ENCODE measurements at places on chromosomes 6 and 20.

- DNase-seq, result no peak
Observed at GRCh38 chr6:79780881-79781280, 149.8 kb downstream of the SH3BGRL2 start.

DNA sequence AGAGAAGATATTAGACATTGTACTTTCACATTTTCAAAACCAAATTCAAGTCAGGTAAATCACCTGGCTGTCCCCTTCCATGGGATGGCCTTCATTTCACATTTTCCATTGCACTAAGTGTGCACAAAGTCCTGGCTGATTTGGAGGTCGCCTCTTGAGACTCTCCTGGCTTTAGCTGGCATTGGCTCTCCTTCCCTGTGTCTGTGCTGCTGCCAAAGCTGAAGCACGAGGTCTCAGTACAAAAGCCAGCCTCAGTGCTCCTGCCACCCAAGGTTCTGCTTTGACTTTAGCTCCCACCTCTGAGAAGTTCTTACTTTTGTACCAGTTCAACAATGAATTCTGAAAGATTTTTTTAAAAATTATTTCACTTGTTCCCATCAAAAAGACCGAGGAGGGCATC, 289.2 kb upstream of the CNR1 start:
- DNase-seq, result no peak

GRCh38 chr6:52009466-52010140, 77.8 kb downstream of the PKHD1 start:
- no peak for DNase-seq

DNA sequence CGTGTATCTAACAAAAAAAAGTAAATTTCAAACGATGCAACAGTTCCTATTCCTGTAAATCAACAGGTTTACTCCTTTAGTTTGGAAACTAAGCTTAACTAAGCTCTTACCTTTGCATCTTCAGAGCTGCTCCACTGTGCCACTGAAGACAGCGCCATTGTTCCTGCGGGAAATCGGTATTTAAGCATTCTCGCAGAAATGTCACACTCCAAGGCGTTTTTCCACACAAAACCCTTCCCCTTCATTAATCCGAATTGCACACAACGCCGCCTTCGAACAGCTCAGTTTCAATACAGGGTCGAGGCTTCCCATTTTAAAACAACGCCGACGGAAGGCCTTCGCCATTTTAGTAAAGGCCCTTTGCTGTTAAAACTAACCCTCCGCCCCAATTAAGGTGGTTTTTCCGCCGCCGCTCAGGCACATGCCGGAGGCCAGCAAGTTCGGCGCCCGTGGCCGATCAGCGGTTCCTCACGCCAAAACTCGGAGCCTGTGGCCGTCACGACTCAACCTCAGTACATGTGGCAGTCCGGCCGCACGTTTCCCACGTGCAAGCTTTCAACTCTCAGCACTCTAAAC, 35.4 kb upstream of the SYNCRIP start:
- DNase-seq, result no peak

DNA sequence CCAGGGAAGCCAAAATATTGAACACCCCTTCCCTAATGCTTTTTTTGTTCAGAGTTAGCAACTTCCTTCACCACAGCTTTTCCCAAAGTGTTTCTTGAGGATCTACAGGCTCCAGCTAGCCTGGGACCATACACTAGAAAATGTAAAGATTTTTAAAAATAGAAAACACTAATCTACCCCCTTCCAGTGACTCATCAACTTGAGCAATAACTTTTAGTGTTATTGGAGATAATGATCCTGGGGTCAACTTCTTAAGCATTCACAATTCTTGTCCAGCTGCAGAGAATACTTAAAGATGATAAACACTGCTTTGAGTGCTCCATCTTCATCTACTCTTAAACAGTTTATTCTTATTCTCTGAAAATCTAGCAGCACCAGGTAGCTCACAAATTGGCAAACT, 131.6 kb downstream of the COL9A1 start:
- DNase-seq, result no peak

DNA sequence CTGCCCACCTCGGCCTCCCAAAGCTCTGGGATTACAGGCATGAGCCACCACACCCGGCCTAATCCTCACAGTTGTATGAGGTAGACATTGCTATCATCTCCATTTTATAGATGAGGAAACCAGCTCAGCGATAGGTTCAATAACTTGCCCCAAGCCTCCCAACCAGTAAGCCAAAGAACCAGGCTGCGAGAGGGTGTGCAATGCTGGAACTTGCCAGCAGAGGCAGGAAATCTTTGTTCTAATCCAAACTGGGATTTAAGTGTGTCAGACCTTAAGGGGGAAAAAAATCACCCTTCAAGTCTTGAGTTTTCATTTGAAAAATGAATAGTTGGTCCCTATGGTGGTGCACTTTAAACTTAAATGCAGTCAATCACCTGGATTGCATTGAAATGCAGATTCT, 20.1 kb upstream of the RNGTT start:
- DNase-seq, result no peak

- DNase-seq, result no peak
Observed at GRCh38 chr6:6315660-6316059, 4.8 kb downstream of the F13A1 start.

DNA sequence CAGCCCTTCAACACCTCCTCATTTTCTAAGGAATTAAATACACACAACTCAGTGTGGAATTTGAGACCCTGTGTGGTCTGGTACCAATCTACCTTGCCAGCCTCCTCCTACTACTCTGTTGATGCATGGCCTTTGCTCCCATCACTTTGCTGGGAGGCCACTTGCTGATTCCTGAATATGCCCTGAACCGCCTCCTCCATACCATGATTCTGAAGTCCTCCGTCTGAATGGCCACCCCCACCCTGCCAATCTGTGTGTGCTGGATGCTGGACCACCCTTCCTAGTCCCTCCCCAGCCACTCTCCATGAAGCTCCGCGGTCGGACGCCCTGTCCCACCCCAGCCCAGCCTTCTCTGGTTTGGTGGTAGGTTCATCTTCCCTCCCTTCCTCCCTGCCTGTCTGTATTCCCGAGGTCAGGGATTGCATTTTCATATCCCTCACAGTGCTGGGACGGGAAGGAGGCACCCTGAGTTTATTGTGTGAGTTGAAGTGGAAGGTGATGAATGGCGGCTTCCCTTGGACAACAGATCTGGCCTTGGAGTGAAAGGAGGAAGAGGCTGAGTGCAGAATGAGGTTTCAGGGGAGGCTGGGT, 138.3 kb downstream of the CDC5L start:
- no peak for DNase-seq

- no peak for DNase-seq
Observed at GRCh38 chr6:21891080-21891479, 297.5 kb downstream of the SOX4 start.

DNA sequence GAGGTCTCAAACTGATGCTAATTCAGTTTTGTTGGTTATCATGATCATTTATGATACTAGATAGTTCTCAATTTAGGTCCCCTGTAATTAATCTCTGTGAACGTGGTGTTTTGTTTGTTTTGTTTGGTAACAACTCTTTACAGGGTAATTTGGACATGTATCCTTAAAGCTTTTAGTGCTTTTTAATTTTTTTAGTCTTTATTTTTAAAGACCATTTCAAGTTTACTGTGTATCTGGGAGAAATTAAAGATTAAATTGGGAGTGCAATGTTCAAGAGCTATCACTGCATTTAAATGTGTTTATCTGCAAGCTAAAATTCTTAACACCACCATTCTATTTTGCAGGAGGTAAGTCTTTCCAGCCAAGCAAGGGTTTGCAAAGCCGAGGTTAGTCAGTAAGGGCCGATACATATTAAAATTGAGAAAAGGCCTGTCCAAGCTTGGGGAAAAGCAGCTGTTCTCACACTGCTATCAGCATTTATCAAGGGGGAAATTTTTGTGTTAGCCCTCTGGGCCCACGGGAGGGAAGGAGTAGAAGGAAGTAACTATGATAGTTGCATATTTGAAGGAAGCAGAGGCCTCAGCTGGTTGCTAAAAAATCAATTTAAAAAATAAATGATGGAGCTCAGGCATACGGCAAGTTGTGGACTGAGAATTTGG, 59.3 kb upstream of the ZNF217 start:
- DNase-seq, result no peak

GRCh38 chr6:17446713-17447112, 53.3 kb downstream of the CAP2 start:
- DNase-seq, result no peak

DNA sequence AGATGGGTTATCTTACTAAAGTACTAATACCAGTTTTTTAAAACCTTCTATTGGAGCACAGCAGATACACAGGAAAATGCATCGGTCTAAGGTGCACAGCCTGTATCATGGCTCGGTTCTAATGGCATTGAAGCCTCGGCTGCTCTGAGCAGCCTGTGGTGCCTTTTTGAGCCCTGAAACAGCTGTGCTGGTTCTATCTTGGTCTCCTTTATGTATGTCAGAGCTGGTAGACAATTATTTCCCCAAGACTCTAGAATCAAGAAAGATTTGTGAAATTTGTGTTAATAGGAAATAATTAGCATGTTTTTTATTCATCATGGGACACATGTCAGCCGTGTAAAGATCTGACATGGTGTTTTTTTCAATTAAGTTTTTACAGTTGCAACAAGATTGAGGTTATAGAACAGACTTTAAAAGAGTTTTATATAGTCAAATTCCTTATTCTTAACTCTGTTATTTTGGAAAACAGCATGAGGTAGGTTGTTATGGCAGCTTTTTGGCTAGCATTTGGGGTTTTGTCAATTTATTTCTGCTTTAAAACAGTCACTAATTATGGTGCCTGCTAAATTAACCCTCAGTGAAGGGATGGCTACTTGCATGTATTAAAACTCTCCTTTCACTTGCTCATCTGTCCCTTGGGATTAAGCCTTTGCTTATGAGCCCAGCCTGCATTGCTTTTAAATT, 40.3 kb upstream of the C20orf144 start:
- DNase-seq, result no peak

- no peak for DNase-seq
Observed at GRCh38 chr6:53796451-53796780, 1.6 kb downstream of the LRRC1 start.

DNA sequence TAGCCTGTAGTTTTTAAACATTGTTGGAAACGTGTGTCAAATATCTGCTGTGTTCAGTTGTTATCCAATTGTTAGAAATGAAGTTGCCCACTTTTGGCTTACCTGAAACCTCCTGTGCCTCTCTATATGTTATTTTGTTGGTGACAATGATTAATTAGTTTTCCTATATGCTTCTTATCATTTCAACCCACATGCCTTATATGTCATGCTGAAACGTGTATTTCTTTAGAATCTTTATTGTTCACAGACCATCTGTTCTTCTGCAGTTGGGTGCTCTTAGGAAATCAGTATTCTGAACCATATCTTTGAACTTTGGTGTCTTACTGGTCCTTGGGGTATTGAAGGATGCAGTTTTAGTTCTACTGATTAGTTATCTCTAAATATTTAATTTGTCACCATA, 91.2 kb upstream of the SCGN start:
- no peak for DNase-seq

DNA sequence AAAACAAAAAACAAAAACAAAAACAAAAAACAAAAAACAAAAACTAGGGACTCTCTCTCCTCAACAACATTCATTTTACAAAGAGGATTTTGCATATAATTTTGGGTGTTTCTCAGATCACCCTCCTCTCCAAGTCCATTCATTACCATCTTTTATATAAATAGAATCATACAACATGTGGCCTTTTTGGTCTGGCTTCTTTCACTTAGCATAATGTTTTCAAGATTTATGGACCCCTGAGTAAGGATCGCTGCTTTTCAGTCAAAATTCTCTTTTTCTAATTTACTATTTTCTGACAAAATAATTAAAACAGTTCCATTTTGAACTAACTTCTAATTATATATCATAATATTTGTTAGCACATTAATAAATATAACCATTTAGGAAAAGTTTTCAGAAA, 94.8 kb downstream of the UBE3D start:
- no peak for DNase-seq

All from activated T-helper 2 cell treated with anti-CD3 and anti-CD28 coated beads, Interferon-gamma antibody, Interleukin-2, Interleukin-4, amounts not matched to agents 10 μg/mL and 5 μg/mL and 100 μg/mL, durations not matched to agents 14 hours and 24 hours and 36 hours (primary cell).